ENCODE measurements at places on chromosomes 16 and 17. TPM values are rescaled to one million over a fixed set of nuclear protein-coding genes. Genes with fewer than 3 reads are reported as not detected.

C17orf113 gene
- total RNA-seq, result 0.21 TPM

EIF4A3 gene
- 40.1 TPM for total RNA-seq

SPEM2 gene
- not detected for total RNA-seq

HERPUD1 gene
- 211 TPM for total RNA-seq

NPB gene
- total RNA-seq, result 0.10 TPM

CCDC154 gene
- 0.21 TPM for total RNA-seq

NRN1L gene
- not detected for total RNA-seq

UTP18 gene
- total RNA-seq, result 57.6 TPM

TBC1D3 gene
- total RNA-seq, result not detected

WSCD1 gene
- total RNA-seq, result 0.21 TPM

CDH16 gene
- not detected for total RNA-seq

SLC5A11 gene
- total RNA-seq, result 0.31 TPM

SMPD3 gene
- 2.6 TPM for total RNA-seq

SOST gene
- not detected for total RNA-seq

HSD17B2 gene
- not detected for total RNA-seq

AOC3 gene
- total RNA-seq, result 0.21 TPM

FLOT2 gene
- total RNA-seq, result 52.7 TPM

PABPN1L gene
- total RNA-seq, result not detected

GNAO1 gene
- total RNA-seq, result 0.84 TPM

KLHL10 gene
- total RNA-seq, result not detected
